NCI-H446 treated with DMSO at 0.1 percent for 48 hours (cell line): ENCODE measurements at places on chromosomes 5 and 9.
A peak's percentile ranks its signal among the peaks of the same experiment; 100 is the strongest.

GRCh38 chr5:172906888-172907287 is 52.3 kb upstream of the RPL26L1 start:
- no peak for DNase-seq

DNA sequence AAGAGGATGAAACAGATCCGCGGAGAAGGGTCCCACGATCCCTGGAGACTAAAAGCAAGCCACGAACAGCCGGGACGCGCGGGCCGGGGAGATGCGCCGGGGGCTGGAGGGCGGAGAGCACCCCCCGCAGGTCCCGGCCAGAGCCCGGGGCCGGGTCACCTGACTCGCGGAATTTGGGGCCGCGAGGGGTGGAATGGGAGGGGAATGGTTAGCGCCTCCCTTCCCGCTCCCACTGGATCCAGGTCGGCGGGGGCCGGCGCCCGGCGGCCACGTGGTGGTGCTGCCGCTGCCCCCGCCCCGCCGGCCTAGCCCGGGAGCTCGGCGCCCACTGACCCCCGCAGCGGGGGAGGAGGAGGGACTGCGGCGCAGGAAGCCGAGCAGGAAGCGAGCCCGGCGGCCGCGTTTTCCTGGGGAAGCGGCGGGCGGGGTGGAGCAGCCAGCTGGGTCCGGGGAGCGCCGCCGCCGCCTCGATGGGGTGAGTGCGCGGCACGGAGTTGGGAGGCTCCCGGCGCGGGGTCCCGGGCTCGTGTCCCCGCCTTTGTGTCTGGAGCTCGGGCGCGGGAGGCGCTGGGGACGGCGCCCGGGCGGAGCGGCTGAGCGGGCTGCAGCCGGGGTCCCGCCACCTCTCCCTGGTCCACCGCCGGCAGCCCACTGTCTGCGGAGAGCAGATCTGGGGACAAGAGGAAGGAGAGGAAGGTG is at the start of gene RAI14:
TSS of gene RAI14 (plus strand) at position 328 of the 699 bp plus-strand sequence. CDS start 30,592 bp downstream, outside the sequence.
- DNase-seq = peak; percentile 28

DNA sequence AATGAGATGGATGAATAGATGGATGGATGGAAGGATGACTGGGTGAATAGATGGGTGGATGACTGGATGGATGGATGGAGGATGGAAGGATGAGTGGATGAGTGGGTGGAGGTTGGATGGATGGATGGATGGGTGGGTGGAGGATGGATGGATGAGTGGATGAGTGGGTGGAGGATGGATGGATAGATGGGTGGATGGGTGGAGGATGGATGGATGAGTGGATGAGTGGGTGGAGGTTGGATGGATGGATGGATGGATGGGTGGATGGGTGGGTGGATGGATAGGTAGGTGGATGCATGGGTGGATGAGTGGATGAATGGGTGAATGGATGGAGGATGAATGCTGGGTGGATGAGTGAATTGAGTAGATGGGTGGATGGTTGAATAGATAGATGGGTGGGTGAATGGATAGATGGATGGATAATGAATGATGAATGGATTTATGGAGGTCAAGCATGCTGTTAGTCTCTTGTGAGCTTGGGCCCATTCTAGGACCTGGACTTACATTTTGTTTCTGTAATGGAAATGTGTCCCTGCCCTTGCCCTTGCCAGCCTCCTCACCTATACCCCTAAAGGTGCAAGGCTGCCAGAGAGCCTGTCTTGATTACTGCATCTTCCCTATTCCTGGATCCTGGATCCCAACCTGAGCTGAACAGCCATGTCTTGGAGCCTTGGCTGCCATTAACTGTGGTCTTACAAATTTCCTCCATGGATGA is 159.7 kb upstream of the NFIL3 start:
- no peak for DNase-seq

GRCh38 chr9:1125741-1126140 is 75.6 kb downstream of the DMRT2 start:
- no peak for DNase-seq

GRCh38 chr5:4130819-4131218 is 535.2 kb downstream of the IRX1 start:
- DNase-seq = no peak

DNA sequence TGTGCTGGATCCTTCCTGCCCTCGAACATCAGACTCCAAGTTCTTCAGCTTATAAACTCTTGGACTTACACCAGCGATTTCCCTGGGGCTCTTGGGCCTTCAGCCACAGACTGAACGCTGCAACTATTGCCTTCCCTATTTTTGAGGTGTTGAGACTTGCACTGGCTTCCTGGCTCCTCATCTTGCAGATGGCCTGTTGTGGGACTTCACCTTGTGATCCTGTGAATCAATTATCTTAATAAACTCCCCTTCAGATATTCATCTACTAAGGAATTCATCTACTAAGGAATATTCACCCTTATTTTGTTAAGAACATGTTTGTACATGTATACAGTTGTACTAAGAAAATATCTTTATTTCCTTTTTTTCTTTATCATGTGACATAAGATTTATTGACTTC is 1079.7 kb downstream of the CDH12 start:
- DNase-seq = no peak
